ENCODE measurements at places on chromosomes 11 and 22.

GRCh38 chr11:33636104-33636503 is 64.5 kb downstream of the C11orf91 start:
- DNase-seq = no peak

DNA sequence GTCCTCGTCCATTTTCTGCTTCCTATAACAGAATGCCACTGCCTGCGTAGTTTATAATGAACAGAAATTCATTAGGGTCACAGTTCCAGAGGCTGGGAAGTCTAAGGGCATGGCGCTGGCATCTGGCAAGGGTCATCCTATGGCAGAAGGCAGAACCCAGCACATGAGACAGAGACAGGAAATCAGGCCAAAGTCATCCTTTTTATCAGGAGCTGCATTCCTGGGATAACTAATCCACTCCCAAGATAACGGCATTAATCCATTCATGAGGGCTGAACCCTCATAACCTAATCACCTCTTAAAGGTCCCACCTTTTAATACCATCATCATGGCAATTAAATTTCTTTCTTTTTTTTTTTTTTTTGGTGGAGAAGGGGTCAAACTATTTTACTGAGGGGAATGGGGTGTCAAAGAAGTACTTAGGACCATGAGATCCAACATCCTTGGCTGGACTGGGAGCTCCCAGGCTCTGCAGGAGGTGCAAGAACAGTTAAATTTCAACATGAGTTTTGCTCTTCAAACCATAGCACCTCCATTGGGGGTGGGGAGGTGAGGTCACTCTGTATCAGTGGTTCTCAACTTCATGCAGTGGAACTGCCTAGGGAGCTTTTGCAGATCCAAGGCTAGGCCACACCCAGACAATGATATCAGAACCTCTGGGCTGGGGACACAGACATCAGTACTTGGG is 4.4 kb downstream of the TMEM109 start:
- peak; percentile 15 for DNase-seq

DNA sequence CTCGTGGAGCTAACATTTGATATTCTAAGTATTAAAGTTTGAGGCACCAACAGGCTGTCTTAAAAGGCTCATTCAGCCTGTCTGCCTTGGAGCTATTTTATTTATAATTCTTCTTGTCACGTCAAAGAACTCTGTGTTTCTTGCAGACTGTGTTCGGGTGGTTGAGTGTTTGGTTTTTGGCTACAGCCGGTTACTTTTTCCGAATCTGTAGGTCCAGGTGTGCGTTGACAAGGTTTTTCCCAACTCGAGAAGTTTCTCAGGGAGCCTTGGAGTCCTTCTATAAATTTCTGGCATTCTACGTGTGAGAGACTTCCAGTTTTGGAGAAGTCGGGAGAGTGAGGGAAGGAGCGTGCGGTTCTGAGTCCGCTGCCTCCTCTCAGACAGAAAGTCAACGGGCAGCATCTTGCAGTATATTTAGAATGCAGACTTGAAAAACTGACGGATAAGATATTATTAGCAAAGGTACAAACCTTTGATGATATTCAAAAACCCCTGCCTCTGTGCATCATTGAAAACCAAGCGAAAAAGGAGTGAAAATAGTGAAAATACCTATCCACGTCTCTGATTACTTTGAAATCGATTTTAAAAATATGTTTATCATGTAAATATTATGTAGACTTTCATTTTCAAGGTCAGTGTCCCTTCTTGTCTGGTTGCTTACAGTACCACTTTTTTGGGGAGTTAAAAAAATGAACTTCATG is 85.2 kb upstream of the PPARA start:
- no peak for DNase-seq

DNA sequence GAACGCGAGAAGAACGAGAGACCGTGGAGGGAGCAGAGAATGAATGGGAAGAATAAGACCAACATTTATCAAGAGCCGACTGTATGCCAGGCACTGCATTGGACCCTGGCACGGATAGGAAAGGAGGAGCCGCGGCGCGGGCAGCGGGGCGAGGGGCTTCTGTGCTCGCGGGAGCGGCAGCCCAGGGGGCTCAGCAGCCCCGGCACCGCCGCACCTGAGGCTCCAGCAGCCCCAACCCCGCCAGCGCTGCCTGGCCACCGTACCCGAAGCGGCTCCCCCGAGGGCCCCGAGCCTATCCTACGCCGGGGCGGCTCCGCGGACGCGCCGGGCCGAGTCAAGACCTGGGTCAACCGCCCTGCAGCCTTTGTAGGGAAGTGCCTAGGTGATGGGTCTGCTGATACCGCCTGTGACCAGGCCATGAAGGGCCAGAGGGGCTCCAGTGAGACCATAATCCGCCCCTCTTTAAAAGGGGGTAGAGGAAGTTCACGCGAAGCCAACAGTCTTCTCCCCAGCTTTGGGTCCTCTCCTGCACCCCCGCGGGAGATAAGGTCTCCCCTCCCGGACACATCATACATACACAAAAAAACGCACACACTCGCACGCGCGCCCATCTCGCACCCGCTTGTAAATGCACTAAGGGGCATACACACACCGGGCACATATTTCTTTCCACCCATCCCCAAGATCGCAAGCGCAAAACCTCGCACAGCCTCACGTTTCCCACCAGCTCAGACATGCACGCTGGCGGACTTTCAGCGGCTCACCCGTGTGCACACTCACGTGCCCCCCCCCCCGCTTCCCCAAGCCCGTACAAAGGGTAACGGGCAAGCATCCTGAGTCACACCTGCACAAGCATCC is 935 bp upstream of the RTN4RL2 start:
- no peak for DNase-seq

DNA sequence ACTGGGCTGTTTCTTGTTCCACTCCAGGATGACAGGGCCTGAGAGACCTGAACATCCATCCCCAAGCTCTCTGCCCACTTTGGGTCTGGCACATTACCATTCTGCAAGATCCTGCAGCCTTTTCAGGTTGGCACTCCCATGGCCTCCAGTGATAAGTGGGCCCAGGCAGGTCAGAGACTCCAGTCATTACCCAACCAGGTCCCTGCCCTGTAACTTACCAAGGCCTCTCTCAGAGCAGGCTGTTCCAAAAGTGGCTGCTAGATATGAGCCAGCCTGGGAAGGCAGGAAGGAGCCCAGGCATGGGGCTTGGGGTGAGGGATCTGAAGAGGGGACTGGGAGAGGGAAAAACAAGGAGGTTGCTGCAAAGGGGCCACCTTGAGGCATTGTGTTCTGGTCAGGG is 35.9 kb downstream of the KCNQ1OT1 start:
- DNase-seq = no peak

- no peak for DNase-seq
Measured at GRCh38 chr11:94574193-94574961, 7.2 kb downstream of the PIWIL4 start.

GRCh38 chr11:115580927-115581680 is 76.9 kb upstream of the CADM1 start:
- no peak for DNase-seq

DNA sequence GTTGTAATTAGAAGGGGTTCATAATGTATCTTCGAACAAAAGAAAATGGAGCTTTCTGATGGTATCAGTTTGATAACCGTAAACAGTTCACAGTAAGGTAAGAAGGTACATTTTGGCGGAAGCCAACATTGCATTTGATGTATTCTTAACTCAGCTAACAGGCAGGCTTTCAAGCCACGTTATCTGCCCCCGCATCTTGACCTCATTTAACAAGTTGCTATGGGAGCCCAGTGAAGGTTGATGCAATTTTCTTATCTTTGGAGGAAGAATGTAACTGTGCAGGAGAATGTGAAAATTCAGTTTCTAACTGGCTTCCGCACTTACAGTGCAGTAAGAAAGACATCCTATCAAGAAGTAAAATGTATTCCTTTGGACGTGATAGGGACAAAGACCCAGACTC is 110.6 kb downstream of the ETS1 start:
- no peak for DNase-seq

GRCh38 chr11:123568367-123568870 is 86.0 kb downstream of the SCN3B start:
- DNase-seq = no peak

GRCh38 chr11:7696424-7696823 is 9.9 kb downstream of the OVCH2 start:
- no peak for DNase-seq

DNA sequence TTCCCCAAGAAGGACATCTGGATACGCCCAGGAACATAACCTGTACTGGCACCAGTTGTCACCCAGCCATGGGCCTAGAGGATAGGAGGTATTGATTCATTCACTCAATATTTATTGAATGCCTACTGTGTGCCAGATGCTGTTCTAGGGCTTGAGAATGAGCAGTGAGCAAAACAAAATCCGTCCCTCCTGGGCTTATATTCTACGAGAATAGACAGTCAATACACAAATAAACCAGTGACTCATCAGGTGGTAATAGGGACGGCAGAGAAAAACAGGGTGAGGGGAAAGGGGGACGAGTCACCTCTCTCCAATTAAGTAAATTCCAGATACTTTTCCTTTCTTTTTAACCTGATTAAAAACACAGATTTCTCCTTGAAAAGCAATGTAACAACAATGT is 103.5 kb downstream of the MICAL2 start:
- DNase-seq = no peak

DNA sequence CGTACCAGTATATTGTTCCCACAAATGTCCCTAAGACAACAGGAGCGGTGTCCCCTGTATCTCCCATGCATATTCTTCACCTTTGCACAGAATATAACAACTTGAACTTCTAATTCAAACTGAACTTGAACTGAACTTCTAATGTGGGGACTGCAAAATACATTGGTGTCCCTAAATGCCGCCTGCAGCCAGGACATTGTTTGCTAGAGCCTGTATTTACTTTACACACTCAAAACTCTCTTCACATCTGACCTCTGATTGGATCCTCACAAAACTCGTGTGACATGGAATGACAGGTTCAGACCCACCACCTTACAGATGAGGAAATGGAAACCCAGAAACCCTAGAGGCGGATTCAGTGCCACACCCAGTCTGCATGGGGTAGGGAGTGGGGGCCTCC is 6.4 kb downstream of the CPT1A start:
- no peak for DNase-seq

DNA sequence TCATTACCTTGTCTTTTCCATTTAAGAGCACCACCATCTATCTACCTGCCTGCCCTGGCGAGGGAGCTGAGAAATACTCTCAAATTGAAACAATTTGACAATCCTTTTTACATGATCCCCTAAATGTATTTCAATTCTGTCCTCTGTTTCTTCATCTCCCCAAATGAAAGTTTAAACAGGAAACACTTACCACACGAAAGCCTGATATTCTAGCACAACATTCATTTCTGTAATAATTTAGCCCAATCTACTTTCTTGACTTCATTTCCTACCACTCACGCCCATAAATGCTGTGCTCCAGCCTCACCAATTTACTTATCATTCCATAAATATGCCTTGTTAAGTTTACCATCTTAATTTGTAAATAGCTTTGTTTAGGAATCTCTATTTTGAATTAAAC is 89.8 kb upstream of the MS4A8 start:
- no peak for DNase-seq

GRCh38 chr11:130598433-130598832 is 150.0 kb downstream of the ADAMTS15 start:
- no peak for DNase-seq

GRCh38 chr11:40445391-40445790 is 1014.1 kb downstream of the LRRC4C start:
- DNase-seq = no peak

DNA sequence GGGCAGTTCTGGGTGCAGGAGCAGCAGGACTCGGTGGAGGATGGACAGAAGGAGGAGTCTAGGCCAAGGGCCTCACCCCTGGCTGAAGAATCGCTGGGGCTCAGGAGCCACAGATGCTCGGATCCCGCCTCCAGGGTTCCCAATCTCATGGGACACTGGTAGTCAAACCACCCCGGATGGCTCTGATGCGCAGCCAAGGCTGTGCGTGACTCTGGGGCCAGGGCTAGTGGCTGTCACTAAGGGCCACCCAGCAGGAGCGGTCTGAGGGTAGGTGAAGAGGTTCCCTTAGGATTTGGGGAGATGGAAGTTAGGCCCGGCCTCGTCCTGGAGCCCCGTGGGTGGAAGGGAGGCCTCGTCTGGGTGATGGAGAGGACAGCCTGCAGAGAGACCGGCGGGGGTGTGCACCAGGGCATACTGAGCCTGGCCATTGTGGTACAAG is 300.6 kb downstream of the TBC1D22A start:
- DNase-seq = no peak

DNA sequence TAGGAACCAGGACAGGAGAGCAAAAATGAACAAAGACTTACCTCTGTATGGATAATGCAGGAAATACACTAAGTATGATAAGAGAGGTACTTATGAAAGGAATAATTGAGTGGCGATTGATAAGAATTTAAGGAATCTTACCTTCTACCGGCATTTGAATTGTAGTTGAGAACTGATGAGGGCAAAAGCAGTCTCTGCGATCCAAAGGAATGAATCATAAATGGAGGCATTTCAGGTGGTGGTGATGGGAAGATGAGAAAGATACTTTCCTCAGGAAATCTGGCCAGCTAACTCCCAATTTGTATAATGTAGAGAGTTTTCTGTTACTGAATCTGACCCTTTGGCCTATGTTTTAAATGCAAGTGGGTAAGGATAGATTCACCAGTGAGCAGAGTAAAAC is 71.9 kb upstream of the C11orf87 start:
- DNase-seq = no peak

DNA sequence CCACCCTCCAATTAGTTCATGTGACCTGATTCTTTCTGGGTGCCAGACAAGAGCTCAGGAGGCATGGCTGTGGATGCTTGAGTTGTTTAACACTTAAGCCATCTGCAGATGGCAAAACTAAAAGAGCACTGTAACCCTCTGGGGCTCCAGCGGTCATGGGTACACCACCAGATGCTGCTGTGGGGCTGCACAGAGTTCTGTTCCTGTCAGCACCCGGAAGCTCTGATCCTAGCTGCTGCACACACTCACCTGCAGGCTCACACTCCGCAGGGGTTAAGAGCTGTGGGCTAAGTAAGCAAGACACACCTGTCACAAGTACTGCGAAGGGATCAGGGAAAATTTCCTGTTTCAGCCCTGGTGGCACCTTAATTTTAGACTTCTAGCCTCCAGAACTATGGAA is 307.8 kb downstream of the C11orf87 start:
- no peak for DNase-seq

DNA sequence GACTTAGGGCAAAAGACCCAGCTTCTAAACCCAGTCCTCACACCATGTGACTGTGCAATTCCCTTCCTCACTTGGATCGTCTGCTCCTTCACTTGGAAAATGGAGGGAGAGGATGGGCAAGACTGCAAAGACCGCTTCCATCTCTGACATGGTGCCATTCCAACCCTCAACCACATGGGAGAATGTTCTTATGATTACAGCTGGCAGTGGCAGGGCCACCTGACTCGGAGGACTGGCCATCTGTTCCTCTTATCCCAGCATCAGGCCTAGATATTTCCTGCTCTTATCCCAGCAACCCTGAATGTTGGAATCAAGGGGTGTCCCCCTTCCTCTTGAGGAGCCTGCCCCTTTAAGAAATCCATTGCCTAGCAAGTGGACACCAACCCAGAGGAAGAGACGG is 15.4 kb downstream of the DSCAML1 start:
- no peak for DNase-seq

DNA sequence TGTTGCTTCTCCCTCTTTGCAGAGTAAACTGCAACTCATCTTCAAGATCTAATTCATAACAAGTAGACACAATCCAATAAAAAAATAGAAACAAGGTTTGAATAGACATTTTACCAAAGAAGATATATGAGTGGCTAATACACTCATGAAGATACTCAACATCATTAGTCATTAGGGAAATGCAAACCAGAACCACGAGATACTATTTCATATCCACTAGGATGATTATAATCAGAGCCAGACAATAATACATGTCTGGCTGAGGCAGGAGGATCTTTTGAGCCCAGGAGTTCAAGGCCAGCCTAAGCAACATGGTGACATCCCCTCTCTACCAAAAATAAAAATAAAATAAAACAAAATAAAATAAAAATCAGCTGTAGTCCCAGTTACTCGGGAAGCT is 85.0 kb downstream of the ATG16L2 start:
- DNase-seq = no peak

GRCh38 chr11:70667767-70668166 is 269.4 kb downstream of the CTTN start:
- no peak for DNase-seq
